Suppressor macrophage (primary cell): ENCODE measurements at places on chromosomes 2 and 18.
A peak's percentile ranks its signal among the peaks of the same experiment; 100 is the strongest.

- no peak for DNase-seq
Observed at GRCh38 chr2:166433457-166433856, 57.7 kb upstream of the SCN9A start.

DNA sequence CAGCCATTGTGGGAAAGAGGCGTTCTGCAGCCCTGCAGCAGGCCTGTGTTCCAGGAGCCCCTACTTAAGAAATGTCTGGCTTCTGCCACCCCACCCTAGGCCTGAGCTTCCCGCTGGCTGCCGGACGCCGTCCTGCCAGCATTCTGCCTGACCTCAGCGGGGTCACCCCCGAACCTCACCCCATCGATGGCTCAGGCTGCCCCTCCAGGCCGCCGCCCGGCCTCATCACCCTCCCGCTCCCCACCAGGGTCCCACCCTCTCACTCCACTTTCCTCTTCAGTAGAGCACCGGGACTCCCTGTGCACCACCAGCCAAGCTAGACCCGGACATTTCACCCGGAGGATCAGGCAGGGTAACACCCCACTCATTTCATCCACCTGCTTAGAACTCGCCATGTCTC, 73.6 kb upstream of the SALL3 start:
- DNase-seq = no peak

GRCh38 chr2:241882091-241882625, 12.6 kb downstream of the RTP5 start:
- DNase-seq = peak; percentile 42

DNA sequence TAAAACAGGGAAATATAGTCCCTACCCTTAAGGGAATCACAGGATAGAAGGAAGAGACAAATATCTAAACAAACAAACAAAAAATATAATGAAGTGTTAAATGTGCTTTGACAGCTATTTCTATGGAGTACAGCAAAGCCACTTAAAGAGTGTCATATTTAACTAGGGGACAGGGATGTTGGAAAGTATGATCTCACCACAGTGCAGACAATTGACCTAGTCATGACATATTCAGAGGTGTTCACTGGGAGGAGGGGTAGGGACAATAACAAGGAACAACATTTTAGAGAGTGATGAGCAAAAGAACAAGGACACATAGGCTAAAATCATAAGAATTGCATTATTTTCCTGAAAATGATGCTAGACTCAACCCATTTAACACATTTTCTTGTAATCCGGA, 107.5 kb downstream of the TMEM163 start:
- DNase-seq = no peak

GRCh38 chr2:150981826-150982225, 279.8 kb downstream of the RBM43 start:
- DNase-seq = no peak

DNA sequence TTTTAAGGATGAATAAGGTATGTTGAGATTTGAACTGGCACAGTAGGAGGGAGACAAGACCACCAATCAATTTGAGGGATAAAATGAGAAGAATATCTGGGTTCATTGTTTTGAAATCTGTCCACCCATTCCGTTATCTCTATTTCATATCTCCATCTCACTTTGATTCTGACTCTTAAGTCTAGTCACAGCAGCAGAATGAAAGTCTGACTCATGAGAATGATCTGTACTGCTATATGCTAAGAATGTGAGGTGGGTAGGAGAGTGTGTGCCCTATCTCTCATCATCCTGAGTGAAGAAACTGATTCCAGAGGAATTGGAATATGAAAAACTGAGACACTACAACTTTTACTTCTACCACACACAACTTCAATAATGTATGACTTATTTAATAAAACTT, 1994.5 kb upstream of the PIK3C3 start:
- DNase-seq = no peak
